Non-pigmented ciliary epithelial cell (primary cell): ENCODE measurements at places on chromosomes 7 and 10.
A peak's percentile ranks its signal among the peaks of the same experiment; 100 is the strongest.

DNA sequence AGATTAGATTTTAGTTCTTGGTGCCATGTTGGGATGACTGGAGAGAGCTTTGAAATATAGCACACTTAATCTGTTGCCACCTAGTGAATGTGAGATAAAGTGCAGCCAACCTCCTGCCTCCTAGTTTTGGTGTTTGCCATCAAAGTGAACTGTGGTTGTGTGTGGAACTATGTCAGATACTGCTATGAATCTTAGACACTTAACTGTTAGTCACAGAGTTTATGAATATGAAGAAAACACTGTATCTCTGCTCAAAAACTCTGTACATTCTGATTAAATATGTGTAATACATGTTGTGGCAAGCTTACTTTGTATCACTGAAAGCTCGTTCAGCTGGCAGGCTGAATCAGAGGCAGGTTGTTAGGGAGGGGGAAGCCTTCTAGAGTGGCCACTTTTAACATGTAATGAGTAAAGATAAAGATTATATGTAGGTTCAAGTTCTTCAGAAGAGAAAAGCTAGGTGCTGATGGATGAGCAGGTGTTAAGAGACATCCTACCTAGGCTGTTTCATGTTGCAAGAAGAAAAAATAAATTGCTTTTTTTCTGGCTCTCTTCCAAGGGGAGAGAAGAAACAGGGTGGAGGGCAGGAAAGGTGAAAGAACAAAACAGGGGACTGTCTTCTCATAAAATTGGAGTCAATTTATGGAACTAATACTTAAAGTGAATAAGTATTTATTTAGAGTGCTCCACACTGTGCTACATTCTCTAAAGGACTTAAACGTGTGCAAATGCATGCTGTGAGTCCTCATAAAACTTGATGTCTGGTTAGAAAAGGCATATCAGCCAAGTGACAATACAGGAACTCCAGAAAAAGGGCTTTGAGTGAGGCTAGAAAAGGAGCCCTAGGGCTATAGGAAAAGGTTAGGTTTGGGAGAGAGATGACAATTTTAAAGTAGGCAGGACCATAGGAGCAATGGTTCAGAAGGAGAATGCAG lies 14.1 kb upstream of the LAMB1 start:
- no peak for DNase-seq

GRCh38 chr7:25839084-25839769 lies 312.8 kb upstream of the NFE2L3 start:
- DNase-seq, result no peak

GRCh38 chr7:156903232-156903909 lies 10.4 kb upstream of the LMBR1 start:
- DNase-seq, result no peak

GRCh38 chr7:156111-157007 lies 36.0 kb upstream of the FAM20C start:
- DNase-seq, result no peak

DNA sequence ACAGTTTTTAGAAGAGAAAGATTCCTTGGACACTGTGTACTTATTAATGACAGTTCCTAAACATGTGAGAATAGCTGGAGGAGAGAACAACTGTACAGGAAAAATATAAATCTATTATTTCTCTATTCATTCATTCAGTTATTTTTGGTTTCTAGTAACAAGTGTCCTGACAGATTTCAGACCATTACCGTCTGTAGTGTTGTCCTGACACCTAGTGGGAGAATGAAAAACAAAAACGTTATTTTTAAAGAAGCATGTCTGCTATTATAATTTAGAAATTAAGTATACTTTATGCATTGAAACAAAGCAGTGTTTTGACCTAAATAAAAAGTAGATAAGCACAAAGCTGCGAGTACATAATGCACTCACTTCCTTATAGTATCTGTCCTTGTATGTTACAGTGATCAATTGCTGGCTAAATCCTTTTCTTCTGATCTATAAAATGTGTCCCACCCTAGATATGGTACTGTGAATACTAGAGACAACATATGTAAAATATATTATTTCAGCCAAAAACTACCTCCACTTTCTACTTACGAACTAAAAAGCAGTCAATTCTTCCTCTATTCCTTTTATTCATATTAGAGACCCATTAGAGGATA lies 575.6 kb downstream of the ARL4A start:
- DNase-seq, result no peak

DNA sequence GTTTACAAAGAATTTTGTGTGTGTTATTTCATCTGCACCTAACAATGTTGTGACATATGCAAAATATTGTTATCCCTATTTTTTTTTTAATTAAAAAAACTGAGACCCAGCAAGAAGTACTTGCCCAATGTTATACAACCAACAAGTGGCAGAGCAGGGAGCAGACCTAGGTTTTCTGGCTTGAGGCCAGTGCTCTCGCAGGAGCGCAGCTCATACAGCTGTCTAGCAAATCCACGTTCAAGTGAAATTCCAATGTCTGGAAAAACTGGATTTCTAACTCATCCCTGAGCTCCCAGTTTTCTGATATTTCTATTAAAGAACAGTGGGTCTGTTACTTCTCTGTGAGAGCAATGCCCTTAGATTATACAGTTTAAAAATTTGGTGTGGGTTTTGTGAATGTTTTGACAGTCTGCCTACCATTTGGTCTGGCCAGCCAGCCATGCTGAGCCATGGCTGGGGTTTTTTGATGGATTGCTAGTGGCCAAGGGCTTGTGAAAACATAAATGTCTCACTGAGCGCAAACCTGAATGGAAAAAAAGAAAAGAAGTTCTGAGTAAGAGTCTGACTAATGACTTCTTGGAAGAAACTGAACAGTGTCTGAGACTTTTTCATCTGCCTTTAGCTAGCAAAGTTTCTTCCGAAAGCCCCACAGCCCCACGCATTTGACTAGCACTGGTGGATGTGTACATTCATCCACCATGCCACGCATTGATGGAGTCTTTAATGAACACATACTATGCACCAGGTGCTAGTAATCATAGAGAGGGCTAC lies 15.4 kb upstream of the PRF1 start:
- peak; percentile 36 for DNase-seq

GRCh38 chr10:99084161-99084560 lies 151.5 kb downstream of the HPSE2 start:
- DNase-seq, result no peak

DNA sequence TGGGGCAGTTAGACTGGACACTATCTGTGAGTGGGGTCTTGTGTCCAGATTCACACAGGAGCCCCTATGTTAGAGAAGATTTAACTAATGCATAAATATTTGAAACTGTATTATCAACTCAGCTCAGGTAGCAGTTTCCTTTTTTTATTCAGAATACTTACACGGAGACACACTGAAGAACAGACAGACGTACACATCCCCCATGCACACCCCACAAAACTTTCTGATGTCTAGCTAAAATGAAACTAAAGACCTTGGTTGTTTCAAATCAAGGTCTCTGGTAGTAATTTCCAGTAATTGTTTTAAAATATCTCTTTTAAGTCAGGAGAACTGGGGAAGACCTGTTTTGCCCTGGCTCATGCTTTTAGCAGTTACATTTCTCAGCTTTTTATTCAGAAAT lies 55.7 kb upstream of the PRKCQ start:
- DNase-seq, result no peak

GRCh38 chr10:131124945-131125344 lies 186.6 kb downstream of the TCERG1L start:
- no peak for DNase-seq

GRCh38 chr7:139825666-139826290 lies 3.3 kb upstream of the TBXAS1 start:
- peak; percentile 22 for DNase-seq

- no peak for DNase-seq
Measured at GRCh38 chr10:17122726-17123661, 6.6 kb downstream of the CUBN start.

DNA sequence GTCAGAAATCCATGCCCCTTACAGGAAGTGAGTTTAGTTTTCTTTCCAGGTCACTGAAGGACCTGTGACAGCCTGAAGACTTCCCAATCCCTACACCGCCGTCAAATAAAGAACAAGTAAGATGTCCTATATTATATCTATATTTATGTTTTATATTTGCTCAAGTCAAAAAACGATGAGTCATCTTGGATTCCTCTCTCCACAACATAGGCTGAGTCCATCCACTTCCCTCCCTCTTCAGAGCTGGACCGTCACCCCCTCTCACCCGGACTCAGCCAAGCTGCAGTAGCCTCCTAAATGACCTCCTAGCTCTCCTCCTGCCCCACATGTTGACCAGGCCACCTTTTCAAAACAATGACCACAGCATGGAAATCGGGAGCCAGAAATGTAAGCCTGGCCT lies 53.5 kb downstream of the GLI3 start:
- DNase-seq, result no peak

- peak; percentile 97 for DNase-seq
Measured at GRCh38 chr7:127651556-127652332, at the start of gene SND1. SND1 (plus strand) TSS chr7:127652194; CDS start chr7:127652374, 180 bp downstream.

DNA sequence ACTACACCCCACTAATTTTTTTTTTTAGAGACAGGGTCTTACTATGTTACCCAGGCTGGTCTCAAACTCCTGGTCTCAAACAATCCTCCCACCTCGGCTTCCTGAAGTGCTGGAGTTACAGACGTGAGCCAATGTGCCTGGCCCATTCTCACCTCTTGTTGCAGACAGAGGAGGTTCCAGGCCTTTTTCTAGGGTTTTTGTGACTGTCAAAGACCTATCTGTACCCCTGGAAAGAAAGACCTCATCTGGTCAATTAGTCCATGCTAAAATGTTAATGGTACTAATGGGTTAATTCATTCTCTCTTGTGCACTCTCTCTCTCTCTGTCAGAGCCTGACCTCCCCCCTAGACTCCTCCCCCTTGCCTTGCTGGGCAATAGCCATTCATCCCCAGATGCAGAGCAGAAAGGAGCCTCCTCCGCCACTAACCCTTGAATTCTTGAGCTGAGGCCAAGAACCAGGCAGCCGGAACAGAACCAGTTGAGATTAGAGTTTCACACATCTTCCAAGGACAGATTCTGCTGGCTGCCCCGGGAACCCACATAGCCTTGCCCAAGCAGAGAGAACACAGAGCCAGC lies 209.7 kb downstream of the SKIDA1 start:
- peak; percentile 70 for DNase-seq

DNA sequence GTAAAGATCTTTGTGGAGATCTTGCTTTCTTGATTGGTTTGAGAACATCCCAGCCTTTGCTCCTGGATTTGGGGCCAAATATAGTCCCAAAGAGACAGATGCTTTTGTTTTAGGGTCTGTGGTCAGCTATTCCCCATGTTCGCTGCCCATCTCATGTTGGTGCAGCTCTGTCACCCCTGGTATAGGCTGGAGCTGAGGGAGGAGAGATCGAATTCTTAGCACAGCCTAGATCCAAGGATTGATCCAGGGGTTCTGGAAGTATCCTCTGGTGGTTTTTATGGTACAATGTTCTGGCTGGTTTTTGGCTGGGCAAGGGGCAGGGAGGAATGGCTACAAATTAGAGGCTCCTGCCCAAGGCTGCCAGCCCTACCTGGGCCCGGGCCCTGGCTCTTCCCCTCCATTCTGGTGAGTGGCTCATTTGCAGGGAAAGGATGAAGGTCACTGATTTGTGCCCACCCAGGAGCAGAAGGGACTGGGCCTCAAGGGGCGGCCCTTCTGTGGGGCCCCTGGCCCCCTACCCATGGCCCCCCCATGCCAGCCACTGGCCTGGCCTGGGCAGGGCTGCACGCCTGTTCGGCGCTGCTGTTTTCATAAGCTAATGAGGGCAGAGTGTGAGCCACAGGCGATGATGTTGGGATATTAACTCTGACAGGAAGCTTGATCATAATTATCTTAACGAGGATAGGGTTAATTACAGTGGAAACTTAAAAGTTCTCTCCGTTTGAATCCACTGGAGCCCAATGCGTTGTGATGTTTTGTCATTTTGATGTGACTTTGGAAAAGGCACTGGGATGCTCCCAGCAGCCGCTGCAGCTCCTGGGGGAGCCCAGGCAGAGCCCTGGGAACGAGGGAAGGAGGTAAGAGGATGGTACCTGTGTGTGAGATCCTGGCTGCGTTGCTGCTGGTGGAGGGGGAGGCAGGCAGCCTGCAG lies 600.6 kb downstream of the LRMDA start:
- DNase-seq, result no peak

DNA sequence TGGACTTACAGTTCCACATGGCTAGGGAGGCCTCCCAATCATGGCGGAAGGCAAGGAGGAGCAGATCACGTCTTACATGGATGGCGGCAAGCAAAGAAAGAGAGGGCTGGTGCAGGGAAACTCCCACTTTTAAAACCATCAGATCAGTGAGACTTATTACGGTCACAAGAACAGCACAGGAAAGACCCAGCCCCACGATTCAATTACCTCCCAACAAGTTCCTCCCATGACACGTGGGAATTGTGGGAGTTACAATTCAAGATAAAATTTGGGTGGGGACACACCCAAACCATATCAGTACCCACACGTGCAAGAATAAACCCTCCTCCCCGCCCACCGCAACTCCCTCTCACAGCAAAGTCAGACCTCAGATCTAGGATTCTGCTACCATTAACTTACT lies 4.5 kb upstream of the AIFM2 start:
- DNase-seq, result no peak

GRCh38 chr7:39127058-39127457 lies 149.3 kb downstream of the POU6F2 start:
- DNase-seq, result no peak

DNA sequence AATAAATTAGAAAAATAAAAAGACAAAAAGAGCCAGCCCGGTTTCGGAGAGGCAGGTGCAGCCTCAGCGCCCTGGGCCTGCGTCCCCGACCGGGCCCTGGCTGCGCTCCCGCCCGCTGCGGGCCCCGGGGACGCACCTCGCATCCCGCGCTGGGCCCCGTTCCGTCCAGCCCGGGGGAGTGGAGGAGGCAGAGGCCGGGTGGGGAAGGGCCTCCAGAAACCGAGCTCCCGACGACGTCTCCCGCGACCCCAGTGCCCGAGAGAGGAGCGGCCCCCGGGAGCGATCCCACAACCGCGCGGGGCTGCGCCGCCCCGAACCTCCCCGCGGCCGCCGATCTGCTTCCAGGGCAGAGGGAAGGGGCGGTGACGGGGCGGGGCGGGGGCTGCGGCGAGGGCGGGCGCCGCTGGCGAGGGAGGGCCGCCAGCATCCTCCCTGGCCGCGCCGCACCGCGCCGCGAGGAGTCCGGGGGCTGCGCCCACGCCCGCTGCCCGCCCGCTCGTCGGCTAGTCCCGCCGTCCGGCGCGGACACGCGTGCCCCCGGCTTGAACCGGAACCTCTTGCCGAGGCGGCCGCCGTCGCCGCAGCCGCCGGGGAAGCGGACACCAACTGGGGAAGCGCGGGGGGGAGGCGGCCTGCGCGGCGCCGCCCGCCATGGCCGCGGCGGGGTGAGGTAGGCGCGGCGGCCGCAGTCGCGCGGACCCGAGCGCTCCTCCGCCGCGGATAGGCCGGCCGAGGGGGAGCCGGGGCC lies at the start of gene CCNY:
Gene CCNY (plus strand): TSS at position 426 of the 748 bp plus-strand sequence. CDS start 545 bp downstream, outside the sequence.
- DNase-seq, result no peak

GRCh38 chr7:154517768-154518167 lies 465.6 kb downstream of the DPP6 start:
- DNase-seq, result no peak
